ENCODE measurements at places on chromosomes 4 and X.
A peak's percentile ranks its signal among the peaks of the same experiment; 100 is the strongest.

GRCh38 chrX:8090482-8090881, 80.6 kb downstream of the VCX2 start:
- DNase-seq: no peak

DNA sequence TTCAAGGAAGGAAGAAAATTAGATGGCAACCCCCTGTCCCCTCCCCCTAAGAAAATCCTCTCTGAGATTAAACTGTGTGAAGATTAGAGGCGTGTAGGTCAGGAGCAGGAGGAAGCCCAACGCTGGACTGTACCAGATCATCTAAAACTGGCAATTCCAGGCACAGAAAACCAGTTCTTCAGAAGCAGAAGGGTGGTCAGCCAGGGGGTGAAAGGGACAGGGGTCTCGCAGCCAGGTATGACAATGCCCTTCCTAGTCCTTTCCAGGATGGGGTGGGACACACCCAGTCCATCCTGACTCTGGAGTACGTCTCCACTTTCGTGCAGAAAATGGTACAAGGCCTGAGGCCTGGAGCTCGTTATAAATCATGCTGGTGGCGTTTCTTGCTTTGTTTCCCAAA, 3.3 kb upstream of the RHOH start:
- no peak for DNase-seq

GRCh38 chr4:4618847-4619246, 77.0 kb upstream of the STX18 start:
- no peak for DNase-seq

DNA sequence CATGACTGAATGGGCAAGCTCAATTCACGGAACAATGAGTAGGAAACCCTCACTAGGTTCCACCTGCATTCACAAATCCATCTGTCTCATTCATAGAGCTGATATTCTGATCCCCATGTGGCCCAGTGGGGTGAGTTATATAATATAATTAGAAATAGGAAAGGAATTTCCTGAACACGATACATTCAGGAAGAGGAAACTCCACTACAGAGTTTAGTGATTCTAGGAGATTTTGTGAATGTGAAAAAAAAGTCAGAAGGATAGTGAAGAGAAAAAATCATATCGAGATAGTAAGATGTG, 471.2 kb downstream of the GASK1B start:
- DNase-seq: no peak

DNA sequence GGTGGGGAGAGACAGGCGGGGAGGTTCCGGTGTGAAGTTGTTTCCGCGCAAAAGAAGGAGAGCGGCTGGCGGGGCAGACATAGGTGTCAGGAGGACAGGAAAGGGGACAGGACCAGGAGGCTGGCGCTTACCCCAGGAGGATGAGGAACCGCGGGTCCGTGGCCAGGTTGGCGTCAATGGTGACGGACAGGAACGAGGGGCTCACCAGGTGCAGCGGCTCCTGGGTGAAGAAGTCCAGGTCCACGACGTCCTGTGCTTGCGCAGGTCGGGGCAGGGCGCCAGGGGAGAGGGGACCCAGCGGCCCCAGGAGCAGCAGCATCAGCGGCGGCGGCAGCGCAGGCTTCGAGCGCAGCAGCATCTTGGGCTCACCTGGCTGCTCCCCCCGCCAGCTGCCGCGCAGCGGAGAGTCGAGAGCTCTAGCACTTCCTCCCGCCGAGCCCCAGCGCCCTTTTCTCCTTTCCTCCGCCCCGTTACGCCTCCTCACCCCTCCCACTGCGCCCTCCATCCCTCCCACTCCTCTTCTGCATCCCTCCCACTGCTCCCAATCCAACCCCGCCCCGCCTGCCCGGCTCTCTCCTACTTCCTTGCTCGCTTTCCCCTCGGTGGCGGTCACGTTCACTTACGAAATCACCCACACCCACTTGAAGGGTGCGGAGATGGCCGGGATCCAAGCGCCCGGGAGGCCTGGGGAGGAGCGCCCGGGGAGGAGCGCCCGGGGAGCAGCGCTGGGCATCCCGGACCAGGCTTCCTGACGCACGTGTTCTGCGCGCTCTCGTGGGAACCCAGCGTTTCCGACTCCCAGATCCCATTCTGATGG, at the start of gene HPSE:
HPSE (minus strand) TSS at position 424 of the 817 bp plus-strand sequence; CDS start at position 358, 66 bp downstream.
- DNase-seq: peak; percentile 74

DNA sequence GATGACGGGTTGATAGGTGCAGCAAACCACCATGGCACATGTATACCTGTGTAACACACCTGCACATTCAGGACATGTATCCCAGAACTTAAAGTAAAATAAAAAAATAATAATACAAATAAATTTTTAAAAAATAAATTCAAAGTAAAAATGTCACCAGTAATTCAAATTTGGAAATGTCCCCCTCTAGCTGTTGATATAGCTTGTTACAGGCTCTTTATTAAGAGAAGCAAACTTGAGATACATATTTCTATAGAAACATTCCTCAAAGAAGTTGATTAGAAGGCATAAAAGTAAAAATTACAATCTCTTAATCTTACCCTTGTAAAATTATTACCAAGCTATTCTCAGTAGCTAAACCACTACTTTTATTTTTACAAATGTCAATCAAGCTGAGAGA, 1397.0 kb downstream of the FAM133A start:
- DNase-seq: no peak

- no peak for DNase-seq
These were observed 109.3 kb downstream of the ADRA2C start for GRCh38 chr4:3875466-3875865.

DNA sequence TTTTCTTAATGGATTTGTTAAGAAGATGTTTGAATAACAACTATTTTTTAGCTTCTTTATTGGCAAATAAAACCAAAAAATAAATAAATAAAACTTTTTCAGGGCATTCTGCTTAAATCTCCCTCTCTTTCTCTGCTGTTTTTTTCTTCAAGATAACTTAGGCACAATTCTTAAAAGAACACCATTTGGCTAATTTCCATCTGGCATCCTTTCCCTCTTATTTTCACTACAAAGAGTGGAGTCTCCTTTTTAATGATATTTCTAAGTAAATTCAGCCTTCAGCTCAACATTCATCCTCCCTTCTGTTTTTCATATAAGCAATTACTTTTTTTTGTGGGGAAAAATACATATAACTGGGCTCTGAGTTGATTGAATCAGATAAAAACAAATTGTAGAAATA, 88.1 kb downstream of the PCDH7 start:
- no peak for DNase-seq

DNA sequence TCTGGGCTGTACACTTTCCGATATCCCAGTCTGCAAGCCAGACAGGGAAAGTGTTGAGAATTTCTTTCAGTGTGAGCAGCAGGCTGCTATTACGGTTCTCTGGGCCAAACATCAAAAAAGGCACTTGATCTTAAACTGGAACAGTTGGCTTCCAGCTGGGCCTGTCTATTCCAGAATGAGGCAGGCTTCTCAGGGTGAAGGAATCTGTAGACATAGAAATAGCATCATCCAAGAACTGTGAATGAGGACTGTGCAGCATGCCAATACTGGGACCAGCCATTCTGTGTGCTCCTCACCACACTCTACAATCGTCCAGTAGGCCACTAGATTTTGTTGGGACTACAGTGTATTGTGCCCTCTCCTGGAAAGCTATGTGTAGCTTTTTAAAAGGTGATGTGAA, 31.1 kb downstream of the ART3 start:
- no peak for DNase-seq

- DNase-seq: no peak
These were observed 101.4 kb upstream of the LINC00632 start for GRCh38 chrX:140608111-140608510.

DNA sequence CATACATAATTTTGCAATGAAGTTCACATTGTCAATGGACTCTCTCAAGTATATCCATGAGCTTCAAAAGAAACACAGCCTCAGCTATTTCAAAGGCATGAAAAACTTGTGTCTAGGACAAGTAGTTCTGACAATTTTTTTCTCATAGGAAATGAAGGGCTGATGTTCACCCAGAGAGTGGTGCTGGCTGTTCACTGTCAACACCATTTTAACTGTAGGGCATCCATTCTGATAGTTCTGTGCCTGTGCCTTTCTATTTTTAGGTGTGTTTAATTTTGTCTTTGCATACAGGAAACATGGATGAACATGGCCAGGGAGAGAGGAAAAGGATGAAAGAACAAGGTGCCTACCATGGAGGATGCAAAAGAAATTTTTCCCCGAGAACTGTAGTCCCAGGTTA, 135.3 kb upstream of the MAP9 start:
- DNase-seq: no peak

DNA sequence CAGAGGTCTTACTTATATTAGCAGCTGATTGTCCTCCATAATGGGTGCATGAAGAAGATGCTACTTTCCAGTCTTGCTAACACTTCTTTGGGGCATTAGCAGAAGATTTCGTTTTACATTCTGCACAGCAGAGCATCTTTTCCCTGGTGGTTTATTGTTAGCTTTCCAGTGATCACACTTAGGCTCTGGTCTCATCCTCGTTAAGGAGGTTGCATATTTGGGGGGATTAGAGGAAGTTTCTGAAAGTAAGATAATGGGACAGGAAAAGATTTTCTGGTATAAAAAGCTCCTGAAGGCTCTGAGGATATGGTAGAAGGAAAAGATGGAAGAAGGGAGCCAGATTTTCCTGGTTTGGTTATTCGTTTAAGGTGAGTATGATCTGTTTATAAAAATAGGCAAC, 134.1 kb downstream of the GATB start:
- DNase-seq: no peak

GRCh38 chrX:44643723-44644122, 101.1 kb upstream of the FUNDC1 start:
- DNase-seq: no peak

GRCh38 chr4:181971411-181971810, 271.8 kb upstream of the TENM3 start:
- DNase-seq: no peak

DNA sequence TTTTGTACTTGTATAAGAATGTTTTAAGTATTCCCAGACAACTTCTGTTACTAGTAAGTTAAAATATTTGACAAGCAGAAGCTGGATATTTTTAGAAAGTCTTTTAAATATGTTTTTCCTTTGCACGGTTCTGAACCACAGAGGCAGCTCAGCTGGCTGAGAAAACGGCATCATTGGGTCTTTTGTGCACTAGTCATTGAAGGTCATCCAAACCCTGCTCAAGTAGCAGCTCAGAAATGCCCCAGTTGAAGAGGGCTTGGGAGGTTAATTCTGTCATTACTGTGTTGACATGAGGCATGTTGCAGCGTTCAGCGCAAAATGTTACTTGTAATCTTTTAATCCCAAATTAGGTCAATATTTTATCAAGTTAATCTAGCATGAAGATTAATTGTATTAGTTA, 383.7 kb upstream of the FAM241A start:
- DNase-seq: no peak

DNA sequence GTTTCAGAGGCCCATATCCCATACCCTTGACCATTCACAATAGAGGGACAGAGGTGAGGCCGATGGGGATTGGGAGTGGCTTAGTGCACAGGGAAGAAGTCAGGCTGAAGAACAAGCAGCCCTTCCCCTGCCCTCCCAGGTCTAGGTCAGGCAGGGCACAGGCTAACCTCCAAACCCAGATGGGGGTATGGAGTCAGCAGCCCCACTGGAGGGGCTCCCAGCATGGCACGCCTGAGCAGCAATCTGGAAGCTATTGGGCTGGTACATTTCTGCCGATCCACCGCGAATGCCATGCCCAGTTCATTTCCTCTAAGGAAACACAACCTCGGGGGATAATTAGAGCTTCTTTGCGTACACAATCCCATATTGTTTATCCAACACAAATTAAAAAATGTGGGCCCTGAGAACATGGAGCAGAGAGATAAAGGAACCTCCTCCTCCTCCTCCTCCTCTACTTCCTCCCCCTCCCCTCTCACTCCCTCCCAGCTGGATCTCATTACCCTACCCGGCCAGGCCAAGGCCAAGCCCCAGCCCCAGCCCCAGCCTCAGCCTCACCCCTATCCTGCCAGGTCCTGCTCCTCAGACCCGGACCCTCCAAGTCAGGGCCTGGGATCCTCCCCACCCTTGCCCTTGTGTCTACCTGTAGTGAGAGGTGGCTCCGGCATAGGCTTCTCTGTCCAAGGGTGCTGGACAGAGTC, 83.0 kb downstream of the PJA1 start:
- DNase-seq: no peak

DNA sequence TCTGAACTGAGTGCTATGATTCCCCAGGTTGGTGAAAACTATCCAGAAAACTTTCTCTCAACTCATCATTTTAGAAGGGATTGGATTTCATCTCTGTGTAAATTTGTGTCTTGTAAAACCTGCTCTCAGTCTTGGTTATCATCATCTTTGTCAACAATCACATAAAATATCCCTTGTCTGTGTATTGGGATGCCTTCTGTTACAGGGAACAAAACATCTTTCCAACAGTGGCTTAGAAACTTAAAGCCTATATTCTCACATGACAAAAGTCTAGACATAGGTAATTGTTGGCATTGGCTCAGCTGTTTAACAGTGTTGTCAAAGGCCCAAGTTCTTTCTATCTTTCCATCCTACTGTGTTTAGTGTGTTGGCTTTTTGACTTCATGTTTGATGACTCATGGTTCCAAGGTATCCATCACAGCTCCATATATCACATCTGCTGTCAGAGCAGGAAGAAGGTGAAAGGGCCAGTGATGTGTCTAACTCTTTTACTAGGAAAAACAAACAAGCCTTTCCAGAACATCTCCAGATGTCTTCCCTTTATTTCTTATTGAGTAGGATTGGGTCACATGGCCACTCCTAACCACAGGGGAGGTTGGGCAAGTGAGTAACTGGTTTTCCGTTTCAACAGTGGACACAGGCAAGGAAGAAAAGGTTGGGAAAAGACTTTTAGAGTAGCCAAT, 65.0 kb downstream of the PHEX start:
- no peak for DNase-seq

DNA sequence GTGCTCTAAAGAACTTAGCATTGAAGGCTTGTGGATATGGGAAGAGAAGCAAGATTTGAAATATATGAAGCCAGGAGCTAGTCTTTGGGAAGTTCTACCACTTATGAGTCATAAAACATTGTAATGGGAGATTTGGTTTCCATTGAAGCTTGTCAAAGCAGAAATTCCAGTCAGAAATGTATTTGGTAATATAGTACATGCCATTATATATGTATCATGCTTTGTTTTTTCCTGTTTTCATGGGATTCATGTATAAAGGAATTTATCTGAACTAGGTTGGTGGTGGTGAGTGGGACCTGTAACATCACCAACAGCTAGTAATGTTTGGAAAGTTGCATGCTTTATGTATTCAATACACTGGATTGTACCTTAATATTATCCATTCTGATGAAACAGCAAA, 14.6 kb upstream of the DCAF8L2 start:
- DNase-seq: no peak

DNA sequence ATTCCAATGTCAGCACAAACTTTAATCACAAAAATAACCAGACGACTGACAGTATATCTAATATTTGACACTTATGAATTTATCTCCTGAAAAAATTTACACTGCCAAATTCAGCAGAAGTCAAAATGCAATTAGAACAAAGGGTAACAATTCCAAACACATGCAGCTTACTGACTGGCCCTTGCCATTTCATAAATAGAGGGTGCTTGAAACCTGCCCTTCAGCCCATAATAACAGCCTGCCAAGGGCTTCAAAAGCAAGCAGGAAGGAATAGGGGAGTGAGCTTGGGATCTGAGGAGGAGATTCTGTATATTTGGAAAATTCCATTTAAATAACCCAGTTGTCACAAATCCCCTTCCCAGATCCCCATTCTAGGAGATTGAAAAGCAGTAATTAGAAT, 66.1 kb upstream of the IQCM start:
- DNase-seq: no peak

All from activated T-cell treated with anti-CD3 and anti-CD28 coated beads, Interleukin-2, amount 50 U/mL, for 72 hours (primary cell).